CD4-positive, CD25-positive, alpha-beta regulatory T cell (primary cell): ENCODE measurements at places on chromosomes 5 and 9.

DNA sequence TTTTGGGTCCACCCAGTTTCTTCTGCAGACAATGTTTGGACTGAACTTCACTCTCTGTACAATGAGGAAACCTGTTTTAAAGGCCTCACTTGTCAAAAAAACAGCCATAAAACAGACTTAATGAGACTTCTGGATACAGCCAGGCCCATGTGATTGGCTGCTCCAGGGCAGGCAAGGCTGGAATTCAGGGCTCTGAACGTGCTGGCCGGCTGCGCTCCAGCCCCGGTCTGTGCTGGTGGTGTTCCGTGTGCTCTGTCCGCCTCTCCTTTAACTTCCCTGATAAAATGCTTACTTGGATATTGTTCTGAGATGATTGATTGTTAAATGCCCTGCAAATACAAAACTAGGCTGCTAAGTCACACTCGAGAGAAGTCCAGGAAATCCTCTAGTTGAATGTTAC is 131.2 kb upstream of the KLF4 start:
- DNase-seq, result no peak

- no peak for DNase-seq
These were observed 19.2 kb upstream of the PITX1 start for GRCh38 chr5:135053278-135053677.

GRCh38 chr9:93965830-93966577 is 10.8 kb upstream of the BARX1 start:
- DNase-seq, result no peak

GRCh38 chr5:176658817-176659511 is 11.7 kb downstream of the TSPAN17 start:
- DNase-seq, result no peak

DNA sequence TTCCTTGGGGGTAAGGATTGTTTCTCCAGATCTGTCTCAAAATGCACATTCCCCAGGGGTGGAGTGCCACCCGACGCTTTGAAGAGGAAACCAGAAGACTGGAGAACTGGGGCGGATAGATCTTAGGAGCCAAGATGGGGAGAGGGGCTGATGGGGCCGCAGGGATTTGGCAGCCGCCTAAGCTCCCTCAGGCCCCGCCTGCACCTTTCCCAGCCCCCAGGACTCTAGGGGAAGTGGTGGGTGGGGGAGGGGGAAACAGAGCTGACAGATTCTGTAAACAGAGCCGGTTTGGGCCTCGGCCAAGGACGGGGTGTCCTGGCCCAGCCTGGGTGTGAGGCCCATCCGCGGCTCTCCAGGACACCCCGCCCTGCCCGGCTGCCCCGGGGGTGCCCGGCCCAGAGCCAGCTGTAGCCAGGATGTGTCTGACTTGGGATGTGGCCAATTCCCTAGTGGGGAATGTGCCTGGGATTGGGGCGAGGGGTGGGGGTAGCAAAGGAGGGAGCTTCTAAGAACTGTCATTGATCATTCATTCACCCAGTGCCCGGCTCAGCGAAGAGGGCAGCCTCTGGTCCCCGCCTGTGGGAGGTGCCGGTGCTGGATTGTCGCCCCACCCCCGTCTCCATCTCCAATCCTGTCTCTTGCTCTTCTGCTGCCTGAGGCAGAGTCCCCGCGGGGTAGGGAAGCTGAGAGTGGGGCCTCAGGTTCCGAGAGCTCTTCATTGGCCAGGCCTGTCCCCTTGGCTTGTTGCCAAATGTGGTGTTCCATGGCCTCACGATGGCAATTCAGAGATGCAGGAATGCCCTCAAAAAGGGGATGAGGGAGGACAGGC is 54.8 kb upstream of the CDKN2AIPNL start:
- peak; percentile 55 for DNase-seq

- no peak for DNase-seq
These were observed 1983.0 kb upstream of the C9orf72 start for GRCh38 chr9:29556317-29556716.

- no peak for DNase-seq
These were observed 73.5 kb downstream of the MTAP start for GRCh38 chr9:21875893-21876292.

DNA sequence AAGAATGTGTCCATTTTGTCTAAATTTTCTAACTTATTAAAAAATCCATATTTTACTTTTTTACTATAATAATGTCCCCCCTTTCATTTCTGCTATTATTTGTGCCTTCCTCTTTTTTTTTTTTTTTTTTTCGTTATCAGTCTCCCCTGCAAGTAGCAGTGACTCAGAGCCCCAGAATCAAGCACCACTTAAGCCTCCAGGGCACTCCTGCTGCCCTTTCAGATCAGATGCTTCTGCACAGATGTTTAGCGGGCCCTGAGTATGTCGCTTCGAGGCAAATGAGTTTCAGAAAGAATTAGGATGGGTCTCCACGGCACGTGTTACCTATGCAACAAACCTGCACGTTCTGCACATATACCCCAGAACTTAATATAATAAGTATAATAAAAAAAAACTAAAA is 11.7 kb downstream of the MED7 start:
- no peak for DNase-seq

DNA sequence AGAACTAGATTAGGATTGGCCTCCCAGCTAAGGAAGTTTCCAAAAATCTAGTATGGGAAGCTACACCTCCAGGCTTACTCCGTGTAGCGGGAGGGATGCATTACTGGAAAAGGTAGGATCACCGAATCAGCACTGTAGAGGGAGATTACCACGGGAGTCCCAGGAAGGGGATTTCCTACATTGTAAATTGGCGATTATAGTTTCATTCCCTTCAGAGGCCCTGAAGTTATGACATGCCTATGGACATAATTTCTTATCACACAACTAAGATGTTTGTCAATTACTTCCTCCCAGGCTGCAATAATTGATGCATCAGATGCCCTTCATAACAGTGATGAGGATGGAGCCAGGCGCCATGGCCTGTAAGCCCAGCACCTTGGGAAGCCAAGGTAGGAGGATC is 71.2 kb upstream of the NR4A3 start:
- no peak for DNase-seq

DNA sequence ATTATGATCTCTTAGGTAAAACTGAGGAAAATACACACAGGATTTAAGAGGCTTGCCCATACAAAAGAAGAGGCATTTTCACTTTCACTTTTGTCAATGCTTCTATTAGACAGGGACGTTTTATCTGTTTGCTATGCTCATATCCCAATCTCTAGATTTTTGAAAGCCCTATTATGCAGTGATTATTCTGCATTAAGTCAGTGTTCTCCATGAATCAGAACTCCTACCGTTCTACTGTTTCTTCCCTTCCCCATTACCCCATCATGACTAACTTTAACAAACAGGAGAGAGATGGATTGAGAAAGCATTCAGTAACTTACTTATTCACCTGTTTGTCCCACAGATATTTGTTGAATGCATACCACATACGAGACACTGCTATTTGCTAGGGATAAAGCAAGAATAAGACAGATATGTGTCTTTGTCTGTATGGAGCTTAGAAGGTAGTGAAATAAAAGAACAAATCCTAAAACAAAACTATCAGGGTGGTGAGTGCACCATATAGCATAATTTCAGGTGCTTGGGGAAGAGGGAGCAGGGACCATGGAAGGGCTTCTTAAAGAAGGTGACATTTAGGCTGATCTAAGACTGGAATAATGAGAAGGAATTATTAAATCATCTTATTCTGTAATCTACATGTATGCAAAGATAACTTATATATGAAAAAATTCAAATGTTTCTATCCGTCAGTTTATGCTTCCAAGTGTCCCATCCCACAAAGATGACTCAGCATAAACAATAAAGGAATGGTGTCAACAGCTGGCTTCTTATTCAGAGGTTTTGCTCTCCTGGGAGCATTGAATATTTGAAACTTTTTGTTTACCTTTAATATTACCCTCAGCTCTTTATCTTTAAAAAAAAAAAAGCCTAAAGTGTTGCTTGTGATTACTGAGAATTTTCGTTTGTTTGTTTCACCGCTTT is 328.1 kb downstream of the HINT1 start:
- DNase-seq, result no peak

DNA sequence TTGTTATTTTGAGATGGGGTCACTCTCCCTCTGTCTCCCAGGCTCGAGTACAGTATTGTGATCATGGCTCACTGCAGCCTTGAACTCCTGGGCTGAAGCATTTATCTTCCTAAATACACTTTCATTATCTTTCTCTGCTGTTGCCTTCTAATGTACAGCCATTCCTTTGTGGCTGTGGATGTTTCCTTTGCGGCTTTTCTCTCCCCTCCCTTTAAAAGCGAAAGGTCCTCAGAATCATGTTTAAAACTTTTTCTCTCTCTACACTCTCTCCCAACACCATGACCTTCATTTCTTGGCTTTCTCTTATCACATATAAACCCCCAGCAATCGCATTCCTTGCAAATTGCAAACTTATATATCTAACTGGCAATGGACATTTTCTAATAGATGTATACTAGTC is 1.6 kb downstream of the IFNA2 start:
- DNase-seq, result no peak

GRCh38 chr5:35436400-35437057 is 181.1 kb upstream of the SPEF2 start:
- DNase-seq, result no peak

- peak; percentile 40 for DNase-seq
These were observed 139.5 kb upstream of the DMRTA1 start for GRCh38 chr9:22307013-22307711.

GRCh38 chr5:94872526-94872925 is 254.1 kb downstream of the SLF1 start:
- DNase-seq, result no peak

DNA sequence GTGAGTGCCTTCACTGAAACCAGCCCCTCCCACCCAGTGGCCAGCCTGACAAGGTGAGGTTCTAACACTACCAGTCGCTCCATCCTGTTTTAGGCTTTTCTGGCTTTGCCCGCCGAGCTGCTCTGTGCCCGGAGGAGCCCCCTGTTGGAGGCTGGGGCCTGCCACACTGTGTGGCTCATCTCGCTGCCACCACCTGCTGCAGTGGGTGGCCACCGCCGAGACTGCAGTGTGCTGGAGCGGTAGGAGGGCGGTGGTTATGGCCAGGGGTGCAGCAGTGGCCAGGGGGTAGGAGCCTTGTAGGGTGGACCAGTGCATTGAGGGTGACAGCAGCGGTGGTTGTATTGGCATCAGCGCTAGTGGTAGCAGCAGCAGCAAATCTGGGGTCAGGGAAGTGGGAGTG is 74.7 kb upstream of the PCAT7 start:
- DNase-seq, result no peak

- no peak for DNase-seq
These were observed 48.5 kb upstream of the GLIPR2 start for GRCh38 chr9:36088020-36088419.

DNA sequence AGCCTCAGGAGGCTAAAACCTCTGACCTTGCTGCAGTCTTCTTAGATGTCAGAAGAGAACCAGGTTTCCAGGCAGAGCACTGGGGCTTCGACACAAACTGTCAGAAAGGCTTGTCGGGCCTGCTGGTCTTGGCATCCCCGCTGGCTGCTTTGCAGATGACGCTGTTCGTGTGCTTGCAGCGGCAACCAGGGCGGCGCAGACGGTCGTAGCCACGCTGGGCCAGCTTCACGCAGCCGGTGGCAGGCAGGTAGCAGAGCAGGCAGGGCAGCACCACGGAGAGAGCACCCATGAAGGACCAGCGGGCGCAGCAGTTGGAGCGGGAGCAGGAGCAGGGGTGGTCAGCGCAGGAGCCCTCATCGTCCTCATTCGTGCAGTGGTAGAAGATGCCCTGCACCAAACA is 10.7 kb downstream of the SPRY4 start:
- no peak for DNase-seq

GRCh38 chr5:117954331-117954730 is 1034.0 kb downstream of the DTWD2 start:
- DNase-seq, result no peak

- DNase-seq, result no peak
These were observed 48.2 kb downstream of the KIF2A start for GRCh38 chr5:62354028-62354874.

- DNase-seq, result no peak
These were observed 372.8 kb downstream of the KIAA0825 start for GRCh38 chr5:94245608-94246007.

- DNase-seq, result no peak
These were observed 26.7 kb upstream of the NIM1K start for GRCh38 chr5:43165323-43165722.

- no peak for DNase-seq
These were observed 258.6 kb downstream of the FSTL4 start for GRCh38 chr5:133353741-133354140.

GRCh38 chr9:89353989-89354388 is 35.7 kb downstream of the SECISBP2 start:
- DNase-seq, result no peak

- no peak for DNase-seq
These were observed 33.7 kb downstream of the LHX2 start for GRCh38 chr9:124045076-124045829.

DNA sequence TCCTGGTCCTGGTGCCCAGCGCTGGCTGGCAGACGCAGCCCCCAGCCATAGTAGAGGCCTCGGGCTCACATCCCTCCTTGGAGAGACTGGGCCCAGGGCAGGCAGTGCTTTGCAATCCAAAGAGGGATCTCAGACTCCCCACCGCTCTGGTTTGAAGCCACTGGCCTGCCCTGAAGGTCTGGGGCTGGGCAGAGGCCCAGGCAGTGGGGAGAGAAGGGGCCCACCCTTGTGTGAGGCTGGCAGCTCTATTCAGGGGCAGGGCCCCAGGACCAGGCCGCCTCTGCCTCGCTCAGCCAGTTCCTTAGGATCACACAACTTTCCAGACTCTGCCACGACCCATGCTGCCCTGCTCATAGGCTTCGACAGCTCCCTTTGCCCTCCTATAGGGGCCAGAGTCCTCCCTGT is 10.7 kb upstream of the SEC16A start:
- DNase-seq, result no peak

DNA sequence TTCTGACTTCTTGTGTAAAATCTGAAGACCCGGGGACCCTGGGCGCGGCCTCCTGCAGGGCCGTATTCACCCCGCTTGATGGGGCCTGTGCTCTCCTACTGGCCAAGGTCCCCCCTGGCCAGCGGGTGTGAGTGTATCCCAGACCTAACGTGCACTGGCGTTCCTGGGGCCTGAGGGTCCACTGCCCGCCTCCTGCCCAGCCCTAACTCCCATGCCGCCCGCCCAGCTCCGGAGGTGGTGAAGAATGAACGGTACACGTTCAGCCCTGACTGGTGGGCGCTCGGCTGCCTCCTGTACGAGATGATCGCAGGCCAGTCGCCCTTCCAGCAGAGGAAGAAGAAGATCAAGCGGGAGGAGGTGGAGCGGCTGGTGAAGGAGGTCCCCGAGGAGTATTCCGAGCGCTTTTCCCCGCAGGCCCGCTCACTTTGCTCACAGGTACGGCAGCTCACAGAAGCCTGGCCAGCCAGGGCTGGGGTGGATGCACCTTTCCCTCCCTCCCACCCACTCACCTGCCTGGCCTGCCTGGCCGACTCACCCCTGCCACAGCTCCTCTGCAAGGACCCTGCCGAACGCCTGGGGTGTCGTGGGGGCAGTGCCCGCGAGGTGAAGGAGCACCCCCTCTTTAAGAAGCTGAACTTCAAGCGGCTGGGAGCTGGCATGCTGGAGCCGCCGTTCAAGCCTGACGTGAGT is 9.5 kb downstream of the GRK6 start:
- DNase-seq, result no peak
